ENCODE measurements at places on chromosomes 5 and 9.

DNA sequence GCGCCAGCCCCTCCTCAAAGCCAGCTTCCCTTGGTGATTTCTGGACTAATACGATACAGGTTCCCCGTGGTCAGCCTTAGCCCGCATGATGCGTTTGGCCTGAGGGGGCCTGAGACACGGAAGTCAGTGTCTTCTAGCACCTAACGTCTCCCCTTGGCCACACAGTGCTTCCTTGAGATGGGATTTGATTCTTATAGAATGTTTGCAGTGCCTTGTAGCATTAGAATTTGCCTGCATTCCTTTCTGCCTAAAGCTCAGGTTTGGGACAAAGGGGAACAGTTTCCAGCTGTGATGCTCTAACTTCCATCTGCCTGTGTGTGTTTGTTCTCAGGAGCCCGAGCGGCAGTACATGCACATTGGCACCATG lies 34.4 kb downstream of the CFAP90 start:
- DNase-seq, result no peak

- no peak for DNase-seq
These were observed 4.0 kb downstream of the IL7R start for GRCh38 chr5:35860686-35861085.

GRCh38 chr9:122103985-122104384 lies 10.9 kb upstream of the TTLL11 start:
- DNase-seq, result no peak

DNA sequence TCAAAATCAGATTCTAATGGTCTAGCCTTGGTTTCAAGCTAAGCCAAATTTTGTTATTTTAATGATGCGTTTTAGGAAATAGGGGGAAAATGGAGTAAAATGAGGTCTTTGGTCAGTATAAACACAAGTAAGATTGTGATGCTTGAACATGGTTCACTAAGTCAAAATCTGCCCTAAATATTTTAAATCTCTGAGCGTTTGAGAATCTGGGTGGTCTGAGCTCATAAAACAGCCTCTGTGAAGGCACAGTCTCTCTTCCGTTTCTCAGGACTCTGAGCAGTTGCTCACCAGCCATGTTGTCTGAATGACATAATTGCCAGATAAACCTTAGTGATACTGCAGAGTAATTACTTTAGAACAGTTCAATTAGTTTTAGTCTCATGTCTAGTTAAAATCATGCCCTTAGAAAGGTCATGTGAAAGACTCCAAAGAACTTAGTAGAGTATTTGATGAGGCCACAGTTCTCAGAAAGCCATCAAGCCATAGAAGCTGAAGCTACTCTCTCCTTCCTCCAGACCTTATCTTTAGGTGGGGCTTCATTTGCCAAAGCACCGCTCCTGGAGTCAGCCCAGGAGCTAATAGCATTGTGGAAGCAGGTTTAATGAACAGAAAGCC lies 257.1 kb upstream of the MAP3K1 start:
- DNase-seq, result no peak

GRCh38 chr5:14413331-14413750 lies 168.3 kb upstream of the OTULINL start:
- no peak for DNase-seq

DNA sequence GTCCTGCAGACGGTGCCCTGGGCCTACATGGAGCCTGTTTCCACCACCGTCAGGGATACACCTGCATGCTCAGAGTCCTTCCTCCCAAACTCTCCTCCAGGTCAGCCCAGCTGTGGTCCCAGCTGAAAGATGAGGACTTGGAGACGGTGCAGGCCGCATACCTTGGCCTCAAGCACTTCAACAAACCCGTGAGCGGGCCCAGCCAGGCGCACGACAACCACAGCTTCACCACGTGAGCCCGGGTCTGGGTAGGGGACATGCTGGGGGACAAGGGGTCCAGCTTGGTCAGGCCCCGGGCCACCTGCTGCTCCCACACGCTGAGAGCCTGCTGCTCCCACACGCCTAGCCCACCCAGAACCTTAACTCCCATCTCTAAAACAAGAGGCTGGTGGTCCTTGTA lies 16.6 kb upstream of the CARD19 start:
- no peak for DNase-seq

GRCh38 chr5:82984786-82985735 lies 92.1 kb downstream of the TMEM167A start:
- no peak for DNase-seq

DNA sequence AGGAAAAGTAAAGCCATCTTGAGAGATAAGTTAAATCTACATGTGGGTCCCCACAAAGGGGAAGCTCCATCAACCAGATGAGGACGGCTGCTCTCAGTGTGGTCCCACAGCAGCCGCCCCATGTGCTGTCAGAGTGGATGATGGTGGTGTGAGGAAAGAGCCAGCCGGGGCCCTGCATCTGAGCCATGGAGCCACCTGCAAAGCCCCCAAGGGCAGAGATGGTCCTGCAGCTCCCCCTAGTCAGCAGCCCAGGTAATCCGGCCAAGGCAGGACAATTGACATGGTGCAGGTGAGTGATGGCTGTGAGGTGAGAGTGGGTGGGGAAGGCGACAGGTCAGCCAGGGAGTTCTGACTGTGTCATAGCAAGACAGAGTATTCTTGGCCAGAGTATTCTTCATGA lies 458.8 kb downstream of the ICE1 start:
- DNase-seq, result no peak

- no peak for DNase-seq
These were observed 357.4 kb downstream of the PRDM9 start for GRCh38 chr5:23864786-23865185.

DNA sequence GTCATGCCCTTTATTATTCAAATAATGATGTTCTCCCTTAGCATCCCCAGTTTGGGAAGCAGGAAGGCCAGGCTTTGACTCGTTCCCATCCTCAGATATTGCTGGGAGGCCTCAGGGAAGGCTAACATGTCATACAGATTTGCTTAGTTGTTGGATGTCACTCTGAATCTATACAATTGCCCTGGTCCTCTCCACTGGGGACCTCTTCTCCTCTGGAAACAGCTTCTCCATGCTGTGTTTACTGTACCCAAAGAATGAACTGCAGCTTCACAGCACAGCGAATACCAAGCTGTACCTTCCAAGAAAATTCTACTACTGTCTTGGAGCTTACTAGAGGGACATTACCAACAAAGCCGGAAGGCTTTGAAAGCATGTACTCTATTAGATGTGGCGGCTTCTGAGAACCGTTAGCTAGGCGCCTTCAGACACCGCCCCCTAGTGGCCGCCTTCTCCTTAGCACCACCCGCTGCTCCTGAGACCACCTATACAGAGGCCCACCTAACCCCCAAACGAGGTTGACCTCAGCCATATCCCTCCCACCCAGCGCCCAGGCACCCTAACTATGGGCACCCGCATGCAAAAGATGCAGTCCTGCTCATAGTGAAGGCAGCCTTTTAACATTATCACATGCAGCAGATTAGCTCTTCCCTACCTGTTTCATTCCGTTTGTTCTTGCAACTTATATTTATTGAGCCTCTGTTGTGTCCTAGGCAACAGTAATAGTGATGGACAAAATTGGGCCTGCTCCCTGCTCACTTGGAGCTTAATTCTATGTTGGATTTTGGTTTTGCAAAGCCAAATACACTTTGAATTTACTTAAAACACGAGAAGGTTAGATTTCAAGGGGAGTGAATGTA lies 34.9 kb upstream of the FOXI1 start:
- no peak for DNase-seq

DNA sequence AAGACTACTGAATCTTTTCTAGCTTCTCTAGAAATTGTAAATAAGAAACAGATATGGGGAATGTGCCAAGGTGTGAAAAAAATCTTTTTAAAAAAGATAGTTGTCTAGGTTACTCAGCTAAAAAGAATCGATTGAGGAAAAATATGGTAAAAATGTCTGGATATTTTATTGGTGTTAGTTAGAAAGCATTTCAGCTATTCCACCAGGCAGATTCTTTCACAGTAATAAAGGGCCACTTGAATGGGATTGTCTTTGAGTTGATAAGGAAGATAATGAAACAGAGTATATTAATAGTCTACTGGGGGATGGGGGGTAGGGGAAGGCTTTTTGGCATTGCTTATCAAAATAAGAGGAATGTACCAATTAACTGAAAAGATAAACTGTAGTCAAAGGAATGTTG lies 51.9 kb downstream of the SLIT3 start:
- DNase-seq, result no peak

GRCh38 chr9:8252445-8252844 lies 452.9 kb upstream of the DMAC1 start:
- DNase-seq, result no peak

DNA sequence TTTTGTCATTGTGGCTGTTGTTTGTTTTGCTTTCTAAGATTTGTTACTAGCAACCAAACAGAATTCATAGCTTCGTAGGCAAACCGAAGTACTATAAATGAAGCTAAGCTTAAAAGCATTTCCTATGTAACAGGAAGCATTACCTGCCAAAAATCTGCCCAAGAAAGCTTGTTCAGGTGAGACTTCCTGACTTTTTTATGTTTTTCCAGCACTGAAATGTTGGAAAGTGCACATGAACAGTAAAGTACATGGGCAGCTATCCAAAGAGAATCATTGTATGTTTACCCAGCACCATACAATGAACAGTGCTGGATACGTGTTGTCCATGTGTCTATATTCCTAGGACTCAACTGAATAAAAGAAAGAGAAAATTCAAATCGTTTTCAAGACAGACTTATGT lies 247.1 kb downstream of the NFIB start:
- no peak for DNase-seq

DNA sequence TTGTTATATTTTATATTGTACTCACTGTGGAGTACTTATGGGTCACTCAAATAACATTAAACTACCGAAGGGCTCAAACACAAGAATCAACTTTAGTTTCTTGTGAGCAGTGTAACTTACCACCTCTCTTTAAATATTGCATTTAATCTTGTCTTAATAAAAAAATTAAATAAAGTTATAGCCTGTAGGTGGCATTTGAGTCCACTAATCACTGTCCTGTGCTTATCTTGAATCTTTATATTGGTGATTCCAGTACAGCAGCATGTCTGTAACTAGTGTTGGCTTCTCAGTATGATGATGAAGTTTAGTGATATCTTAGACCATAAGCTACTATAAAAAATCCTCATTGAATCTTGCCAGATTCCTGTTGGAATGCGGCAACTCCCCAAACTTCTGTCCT lies 313.8 kb downstream of the FAM170A start:
- DNase-seq, result no peak

GRCh38 chr9:137201205-137201868 lies 796 bp upstream of the TPRN start:
- DNase-seq, result no peak

- DNase-seq, result no peak
These were observed 273.1 kb upstream of the HAPLN1 start for GRCh38 chr5:83993803-83994202.

- no peak for DNase-seq
These were observed 26.5 kb upstream of the DOCK2 start for GRCh38 chr5:169610606-169611005.

DNA sequence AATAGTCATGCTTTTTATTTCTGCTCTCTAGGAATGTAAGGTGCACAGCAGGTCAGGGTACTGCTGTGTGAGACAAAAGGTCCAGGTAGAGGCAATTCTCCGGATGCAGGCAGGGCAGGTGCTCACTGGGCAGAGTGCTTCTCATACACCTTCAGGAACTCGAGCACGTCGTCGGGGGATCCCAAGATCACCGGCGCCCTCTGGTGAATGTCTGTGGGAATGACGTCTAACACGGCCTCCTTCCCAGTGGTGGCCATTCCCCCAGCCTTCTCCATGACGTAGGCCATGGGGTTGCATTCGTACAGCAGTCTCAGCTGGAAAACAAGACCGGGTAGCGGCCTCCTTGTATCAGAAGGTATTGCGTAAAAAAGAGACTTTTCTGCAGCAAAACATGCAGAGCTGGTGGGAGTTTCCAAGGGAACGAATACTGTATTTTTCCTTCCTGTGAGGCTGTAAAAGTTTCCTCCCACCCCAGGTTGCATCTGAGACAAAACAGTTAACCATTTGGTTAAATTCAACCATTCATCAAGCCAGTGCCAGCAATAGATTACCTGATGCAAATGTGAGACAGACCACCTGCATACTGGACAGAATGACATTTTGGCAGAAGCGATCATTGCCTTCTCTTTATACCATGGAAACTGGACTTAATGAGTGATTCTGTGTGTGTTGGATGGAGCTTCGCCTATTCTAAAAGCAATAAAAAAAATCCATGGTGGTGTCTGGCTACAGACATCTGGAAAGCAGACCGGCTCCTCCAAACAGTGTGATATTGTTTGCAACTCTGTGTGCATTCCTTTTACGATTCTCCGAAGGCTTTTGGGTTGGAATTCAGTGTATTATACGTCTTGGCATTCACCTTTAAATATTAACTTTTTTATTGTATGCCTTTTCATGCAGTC lies 9.9 kb upstream of the FBP2 start:
- peak; percentile 31 for DNase-seq

- no peak for DNase-seq
These were observed 202.7 kb downstream of the RFK start for GRCh38 chr9:76191493-76191892.

DNA sequence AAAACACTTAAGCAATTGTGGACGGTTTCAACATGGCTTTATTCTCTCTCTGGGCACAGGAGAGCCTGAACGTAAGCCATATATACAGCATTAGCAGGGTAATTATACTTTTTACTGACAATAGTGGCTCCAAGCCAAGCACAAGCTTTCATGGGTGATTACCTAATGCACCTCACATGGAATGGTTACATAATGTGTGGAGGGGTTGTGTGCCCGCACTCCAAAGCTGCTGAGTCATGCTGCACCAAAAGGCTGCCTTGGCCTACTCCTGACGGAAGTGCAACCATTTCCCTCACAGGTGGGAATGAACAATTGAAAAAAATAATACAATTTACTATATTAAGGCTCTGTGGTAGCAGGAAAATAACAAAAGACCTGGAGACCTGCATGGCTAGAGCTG lies 86.5 kb upstream of the ATP10B start:
- no peak for DNase-seq

DNA sequence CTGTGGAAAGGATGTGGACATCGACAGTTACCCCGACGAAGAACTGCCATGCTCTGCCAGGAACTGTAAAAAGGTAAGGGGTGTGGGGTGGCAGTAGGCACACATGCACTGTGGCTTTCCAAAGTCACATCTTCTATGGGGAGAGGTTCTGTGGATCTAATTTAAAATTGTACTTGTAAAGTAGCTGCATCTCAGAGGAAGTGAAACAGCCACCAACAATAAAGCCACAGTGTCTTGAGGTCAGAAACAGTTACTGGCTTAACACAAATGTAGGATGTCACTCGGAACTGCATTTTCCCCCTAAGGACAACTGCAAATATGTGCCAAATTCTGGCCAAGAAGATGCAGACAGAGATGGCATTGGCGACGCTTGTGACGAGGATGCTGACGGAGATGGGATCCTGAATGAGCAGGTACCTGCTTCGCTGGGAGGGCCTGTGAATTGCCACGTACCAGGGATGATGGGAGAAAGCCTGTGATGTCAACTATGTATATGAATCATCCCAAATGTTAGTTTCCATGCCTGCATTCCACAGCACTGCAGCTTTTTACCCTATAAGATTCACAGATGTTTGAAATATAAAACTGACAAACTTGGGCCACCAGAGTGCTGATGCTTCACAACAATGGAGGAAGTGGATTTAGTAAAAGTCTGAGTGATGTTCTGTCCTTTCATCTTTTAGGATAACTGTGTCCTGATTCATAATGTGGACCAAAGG lies 35.3 kb downstream of the THBS4 start:
- no peak for DNase-seq
